ENCODE measurements at places on chromosomes 12 and 14.
A peak's percentile ranks its signal among the peaks of the same experiment; 100 is the strongest.

- DNase-seq = no peak
Observed at GRCh38 chr12:98893675-98894411, 248.8 kb downstream of the APAF1 start.

GRCh38 chr14:92368001-92368400 is 45.0 kb downstream of the SLC24A4 start:
- DNase-seq = no peak

DNA sequence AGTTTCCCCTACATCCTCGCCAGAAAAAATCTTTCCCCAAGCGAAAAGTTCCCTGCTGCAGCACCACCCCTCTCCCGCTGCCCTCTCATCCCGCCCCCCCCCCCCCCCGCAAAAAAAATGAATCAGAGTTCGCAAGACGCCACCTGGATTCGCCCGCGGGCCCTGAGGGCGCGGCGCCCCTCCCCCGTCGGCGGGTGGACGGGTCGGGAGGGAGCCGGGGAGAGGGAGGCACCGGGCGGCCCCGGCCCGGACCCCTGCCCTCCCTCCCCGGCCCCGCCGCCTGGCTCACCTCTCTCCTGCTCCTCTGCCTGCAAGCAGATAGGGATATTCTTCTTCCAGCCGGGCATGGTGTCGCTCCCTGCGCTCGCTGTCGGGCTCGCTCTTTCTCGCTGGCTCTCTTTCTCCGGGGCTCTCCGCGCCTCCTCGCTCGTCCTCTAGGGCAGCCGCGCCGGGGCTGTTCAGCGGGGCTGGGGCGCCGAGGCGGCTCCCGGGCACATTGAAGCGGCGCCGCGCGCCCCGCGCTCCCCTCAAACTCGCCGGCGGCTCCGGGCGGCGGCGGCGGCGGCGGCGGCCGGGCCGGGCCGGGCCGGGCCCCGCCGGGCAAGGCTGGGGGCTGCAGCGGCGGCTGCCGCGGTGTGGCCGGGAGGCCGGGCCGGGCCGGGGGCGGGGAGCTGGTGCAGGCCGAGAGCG is 200.3 kb upstream of the CAND1 start:
- peak; percentile 43 for DNase-seq

DNA sequence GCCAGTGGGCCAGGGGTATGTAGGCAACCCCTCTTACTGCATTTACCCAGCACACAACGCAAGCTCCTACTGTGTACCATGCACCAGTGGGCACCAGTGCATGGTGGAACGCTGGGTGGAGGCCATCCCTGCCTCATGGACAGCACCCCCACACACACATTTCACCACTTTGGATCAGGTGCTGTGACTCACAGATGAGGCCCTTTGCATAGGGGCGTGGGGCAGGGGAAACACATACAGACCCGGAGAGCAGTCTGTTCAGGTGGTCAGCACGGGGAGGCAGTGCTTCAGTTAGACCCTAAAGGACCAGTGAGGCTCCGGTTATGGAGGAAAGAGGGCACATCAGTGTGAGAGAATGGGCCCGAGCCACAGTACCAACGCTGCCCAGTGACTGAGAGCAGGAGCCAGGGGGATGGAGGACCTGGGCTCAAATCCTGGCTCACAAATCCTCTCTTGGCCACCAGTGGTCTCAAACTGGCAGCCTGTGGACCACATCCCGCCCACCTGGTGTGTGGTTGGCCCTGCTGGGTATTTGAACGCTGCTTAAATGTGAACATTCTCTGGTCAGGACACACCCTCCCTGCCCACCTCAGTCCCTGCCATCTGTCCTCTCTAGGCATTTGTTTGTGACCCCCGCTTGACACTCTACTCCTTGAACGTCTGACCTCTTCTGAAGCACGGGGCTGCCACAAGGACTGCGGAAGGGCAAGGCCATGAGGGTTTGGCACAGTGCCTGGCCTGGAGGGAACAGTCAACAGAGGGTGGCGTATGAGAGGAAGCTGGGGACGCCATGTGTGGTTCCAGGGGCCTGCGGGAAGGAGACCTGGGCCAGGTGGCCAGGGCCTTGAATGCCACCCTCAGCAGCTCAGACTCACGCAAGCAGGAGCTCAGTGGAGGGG is 46.7 kb downstream of the FAM222A start:
- no peak for DNase-seq

DNA sequence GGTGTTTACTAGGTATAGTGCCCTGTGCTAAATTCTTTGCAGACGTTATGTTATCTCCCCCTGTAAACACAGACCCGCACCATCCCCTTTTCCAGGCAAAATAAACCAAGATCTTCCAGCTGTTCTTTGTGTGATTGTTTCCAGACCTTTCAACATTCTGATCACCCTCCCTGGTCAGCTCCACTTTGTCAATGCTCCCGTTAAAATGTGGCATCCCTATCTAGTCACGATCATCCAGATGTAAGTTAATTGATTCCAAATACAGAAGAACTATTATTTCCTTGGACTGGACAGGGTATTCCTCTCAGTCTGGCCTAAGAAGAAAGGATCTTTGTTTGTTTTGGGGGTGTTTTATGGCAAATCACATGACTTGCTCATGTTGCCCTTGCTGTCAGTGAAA is 127.6 kb upstream of the ARID2 start:
- no peak for DNase-seq

- peak; percentile 13 for DNase-seq
Observed at GRCh38 chr12:53956251-53956887, 1.7 kb downstream of the HOXC12 start.

DNA sequence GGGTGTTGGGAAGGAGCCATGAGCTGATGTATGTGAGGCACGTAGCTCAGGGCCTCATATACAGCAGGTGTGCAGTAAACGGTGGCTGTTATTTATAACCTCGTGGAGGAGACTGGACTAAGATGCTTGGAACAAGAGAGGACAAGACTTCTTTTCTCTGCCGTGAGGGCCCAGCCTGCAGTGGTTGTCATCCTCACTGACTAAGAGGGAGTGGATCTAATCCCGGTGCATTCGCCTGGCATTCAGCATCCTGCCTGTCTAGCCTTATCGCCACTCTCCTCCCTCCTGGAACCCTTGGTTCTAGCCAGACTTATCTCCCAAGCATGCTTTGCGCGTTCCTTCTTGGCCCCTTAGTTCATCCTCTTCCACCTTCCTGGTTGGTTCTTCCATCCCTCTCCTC is 3.9 kb downstream of the TSPAN9 start:
- no peak for DNase-seq

DNA sequence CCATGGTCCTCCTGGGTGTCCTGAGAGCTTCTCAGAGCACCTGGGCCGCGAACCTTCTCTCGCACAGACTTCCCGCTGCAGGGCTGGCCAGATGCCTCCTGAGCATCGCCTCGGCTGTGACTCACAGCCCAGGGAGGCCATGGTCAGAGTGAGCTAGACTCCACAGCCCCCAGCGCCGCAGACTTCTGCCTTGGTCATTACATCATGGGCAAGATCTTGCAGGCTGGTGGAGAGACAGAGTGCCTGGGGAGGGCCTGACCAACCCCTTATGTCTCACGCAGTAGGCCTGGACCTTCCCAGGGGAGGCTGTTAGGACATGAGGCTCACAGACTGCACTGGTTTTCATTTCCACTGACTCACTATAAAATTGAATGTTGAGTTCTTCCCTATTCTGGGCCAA is 41.8 kb downstream of the SMOC1 start:
- no peak for DNase-seq

DNA sequence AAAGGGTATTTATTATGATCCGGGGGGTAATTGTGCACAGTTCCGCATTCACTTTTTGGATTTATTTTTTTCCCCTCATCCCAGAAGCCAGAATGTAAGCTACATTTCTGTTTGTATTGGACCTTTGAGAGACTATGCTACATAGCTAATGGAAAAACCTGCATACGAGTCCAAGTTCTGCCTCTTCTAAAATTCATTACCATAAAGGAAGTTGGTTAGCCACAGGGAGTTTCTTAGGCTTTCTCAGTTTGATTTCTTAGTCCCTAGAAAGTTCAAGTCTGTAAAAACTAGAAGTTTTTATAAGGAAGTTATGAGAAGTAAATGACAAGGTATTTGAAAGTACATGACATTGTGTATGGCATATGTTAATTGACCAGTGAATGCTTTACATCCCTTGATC is 138.7 kb downstream of the PDE3A start:
- no peak for DNase-seq

GRCh38 chr12:8661016-8661415 is 1.6 kb downstream of the MFAP5 start:
- DNase-seq = no peak

GRCh38 chr14:71592361-71592760 is 339.9 kb upstream of the RGS6 start:
- DNase-seq = peak; percentile 20

GRCh38 chr14:99872786-99873440 is 79.7 kb downstream of the EML1 start:
- no peak for DNase-seq

GRCh38 chr12:56678852-56679251 is 9.2 kb downstream of the PTGES3 start:
- DNase-seq = peak; percentile 5

DNA sequence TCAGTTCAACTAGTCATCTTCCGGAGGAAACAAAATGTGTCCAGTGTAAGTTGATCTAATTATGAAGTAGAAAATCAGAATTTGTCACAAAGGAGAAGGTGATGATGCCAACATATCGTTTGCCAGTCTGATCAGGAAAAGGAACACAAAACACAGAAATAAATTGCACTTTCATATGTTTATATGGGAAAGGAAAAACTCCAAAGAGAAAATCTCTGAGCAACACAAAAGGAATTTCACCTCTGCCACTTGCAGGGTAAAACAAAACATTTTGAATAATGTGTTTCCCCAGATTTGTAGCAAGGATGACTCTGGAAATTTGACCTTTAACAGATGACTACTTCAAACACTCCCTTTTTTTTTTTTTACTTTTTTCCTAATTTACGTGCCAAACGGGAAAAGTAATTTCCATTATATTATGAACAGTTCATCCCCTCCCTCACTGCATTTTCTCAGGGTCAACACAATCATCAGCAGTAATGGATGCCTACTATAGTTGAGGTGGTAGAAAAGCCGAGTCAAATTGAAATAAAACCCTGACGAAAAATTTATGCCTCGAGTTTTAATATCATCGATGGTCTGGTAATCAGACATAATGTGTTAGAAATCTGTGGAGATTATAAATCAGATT is 25.6 kb downstream of the MGAT4C start:
- DNase-seq = no peak

- DNase-seq = no peak
Observed at GRCh38 chr12:32548691-32549281, 130.3 kb upstream of the DNM1L start.

GRCh38 chr12:115946867-115947695 is 330.4 kb downstream of the MED13L start:
- DNase-seq = no peak

GRCh38 chr14:73759183-73759713 is 45.1 kb upstream of the PNMA1 start:
- peak; percentile 71 for DNase-seq

DNA sequence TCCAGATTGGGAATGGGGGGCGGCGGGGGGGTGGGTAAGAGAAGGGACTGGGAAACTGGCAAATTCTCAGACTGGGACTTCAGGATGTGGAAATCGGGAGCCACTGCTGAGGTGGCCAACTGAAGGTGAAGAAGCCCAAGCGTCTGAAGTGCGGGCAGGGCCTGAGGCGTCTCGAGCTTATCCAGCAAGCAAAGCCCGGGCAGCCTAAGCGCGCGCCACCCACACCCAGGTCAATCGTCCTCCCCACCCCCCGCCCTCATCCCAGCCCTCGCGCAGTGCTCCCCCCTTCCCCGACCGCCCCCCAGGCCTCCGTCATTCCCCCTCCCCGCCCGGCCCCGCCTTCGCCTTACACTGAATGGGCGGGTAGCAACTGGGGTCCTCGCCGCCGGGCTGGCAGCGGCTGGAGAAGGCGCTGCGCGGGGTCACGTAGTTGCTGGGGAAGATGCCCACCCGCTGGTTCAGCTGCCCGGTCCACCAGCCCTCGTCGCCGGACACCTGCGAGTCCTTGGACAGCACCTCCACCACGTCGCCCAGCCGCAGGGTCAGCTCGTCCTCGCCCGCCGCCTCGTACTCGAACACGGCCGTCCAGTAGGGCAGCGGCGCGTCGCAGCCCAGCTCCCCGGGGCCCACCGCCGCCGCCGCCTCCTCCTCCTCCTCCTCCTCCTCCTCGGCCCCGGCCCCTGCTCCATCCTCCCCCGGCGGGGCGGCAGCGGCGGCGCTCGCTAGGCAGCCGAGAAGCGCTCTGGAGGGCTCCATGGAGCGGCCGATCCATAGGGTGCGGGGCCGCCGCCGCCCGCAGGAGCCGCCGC is 693 bp downstream of the MAP3K9 start:
- DNase-seq = peak; percentile 64

DNA sequence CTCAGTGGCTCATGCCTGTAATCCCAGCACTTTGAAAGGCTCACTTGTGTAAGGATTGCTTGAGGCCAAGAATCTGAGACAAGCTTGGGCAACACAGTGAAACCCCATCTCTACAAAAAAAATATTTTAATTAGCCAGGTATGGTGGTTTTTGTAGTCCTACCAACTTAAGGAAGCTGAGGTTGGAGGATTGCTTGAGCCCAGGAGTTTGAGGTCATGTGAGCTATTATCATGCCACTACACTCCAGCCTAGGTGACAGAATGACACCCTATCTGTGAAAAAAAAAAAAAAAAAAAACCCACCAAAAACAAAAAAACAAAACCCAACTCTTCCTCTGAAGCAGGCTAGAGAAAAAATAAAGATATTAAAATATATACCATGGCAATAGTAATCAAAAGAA is 41.2 kb downstream of the TMEM116 start:
- no peak for DNase-seq

DNA sequence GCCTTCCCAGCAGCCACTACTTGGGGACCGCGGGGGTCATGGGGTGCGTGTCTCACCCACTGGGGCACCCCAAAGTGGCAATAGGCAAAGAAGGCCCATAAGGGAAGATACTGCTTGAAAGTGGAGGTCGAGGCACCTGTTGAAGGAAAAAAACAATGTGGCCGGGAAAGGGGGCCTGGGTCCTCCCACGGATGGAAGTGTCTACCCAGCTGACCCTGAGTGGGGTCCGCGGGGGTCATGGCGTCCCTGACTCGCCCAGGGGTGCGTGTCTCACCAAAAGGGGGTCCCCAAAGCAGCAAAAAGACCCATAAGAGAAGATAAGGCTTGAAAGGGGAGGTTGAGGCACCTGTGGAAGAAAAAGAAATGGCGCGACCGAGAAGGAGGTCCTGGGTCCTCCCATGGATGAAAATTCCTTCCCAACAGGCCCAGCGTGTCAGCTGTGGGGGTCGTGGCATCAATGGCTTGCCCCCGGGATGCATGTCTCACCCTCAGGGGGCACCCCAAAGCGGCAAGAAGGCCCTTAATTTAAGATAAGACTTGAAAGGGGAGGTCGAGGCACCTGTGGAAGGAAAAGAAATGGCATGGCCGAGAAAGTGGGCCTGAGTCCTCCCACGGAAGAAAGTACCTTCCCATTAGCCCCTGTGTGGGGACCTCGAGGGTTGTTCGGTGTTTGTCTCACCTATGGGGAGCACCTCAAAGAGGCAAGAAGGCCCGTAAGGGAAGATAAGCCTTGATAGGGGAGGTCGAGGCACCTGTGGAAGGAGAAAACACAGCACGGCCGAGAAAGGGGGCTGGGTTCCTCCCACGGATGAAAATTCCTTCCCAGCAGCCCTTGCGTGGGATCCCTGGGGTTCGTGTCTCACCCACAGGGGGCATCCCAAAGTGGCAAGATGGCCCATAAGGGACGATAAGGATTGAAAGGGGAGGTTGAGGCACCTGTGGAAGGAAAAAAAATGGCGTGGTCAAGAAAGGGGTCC is 266.0 kb downstream of the ALG10 start:
- DNase-seq = no peak

All from DND-41 (cell line).